ENCODE measurements at places on chromosomes 16 and 17. TPM values are rescaled to one million over a fixed set of nuclear protein-coding genes. Genes with fewer than 3 reads are reported as not detected.

CES3 gene
- 1.9 TPM for total RNA-seq

GAS2L2 gene
- not detected for total RNA-seq

GHDC gene
- total RNA-seq: 26.5 TPM

KRTAP2-1 gene
- total RNA-seq: not detected

TAC4 gene
- not detected for total RNA-seq
